ENCODE measurements at places on chromosomes 5 and 9.

- DNase-seq: no peak
Measured at GRCh38 chr5:124557761-124558160, 188.7 kb downstream of the ZNF608 start.

- no peak for DNase-seq
Measured at GRCh38 chr5:1356873-1357787, 12.2 kb upstream of the CLPTM1L start.

GRCh38 chr9:15155323-15155722 lies 151.7 kb downstream of the TTC39B start:
- DNase-seq: no peak

DNA sequence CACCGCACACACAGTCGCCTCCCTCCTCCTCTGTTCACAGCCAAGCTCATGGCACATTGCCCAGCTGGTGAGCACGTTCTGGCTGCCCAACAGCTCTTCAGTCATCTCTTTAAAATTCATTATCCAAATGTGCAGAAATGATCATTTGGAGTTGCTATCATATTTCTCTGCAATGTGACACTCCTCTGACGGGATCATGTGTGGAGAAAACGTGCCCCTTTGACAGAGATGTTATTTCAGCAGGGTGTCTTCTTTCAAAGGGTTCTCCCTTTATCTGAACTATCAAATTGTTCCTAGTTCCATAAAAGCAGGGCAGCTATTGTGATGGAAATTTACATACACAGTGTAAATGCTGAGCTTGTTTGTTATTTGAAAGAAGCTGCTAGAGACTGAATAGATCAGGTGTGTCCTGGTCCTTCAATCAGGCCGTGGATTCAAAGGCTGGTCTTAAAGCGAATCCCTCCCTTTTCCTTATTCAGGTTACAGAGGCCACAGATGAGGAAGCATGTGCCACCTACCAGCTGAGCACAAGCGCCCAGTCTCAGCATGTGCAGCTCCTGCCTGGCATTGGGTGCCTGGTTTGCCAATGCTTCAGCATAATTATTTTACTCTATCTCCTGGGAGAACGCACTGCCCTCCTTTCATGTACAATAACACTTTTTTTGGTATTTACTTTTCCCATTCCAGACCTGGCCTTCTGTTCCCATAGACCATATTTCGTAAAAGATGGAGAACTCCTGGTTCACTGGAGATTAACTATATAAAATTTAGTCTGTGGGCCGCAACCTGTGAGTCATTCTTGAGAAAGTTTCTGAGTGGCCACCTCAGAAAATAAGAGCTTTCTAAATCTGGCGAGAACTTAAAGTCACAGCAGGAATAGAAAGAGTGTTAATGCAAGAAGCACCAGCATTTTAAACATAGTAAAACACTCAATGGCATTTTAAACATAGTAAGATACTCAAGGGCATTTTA lies 433.7 kb downstream of the ENC1 start:
- no peak for DNase-seq

GRCh38 chr5:62614355-62614754 lies 35.7 kb downstream of the LRRC70 start:
- DNase-seq: no peak

Data from activated CD4-positive, CD25-positive, alpha-beta regulatory T cell treated with anti-CD3 and anti-CD28 coated beads, Interleukin-2, amount 50 U/mL, for 16 hours (primary cell).